NCI-H1694 (cell line): ENCODE measurements at places on chromosomes 2 and 18.
A peak's percentile ranks its signal among the peaks of the same experiment; 100 is the strongest.

DNA sequence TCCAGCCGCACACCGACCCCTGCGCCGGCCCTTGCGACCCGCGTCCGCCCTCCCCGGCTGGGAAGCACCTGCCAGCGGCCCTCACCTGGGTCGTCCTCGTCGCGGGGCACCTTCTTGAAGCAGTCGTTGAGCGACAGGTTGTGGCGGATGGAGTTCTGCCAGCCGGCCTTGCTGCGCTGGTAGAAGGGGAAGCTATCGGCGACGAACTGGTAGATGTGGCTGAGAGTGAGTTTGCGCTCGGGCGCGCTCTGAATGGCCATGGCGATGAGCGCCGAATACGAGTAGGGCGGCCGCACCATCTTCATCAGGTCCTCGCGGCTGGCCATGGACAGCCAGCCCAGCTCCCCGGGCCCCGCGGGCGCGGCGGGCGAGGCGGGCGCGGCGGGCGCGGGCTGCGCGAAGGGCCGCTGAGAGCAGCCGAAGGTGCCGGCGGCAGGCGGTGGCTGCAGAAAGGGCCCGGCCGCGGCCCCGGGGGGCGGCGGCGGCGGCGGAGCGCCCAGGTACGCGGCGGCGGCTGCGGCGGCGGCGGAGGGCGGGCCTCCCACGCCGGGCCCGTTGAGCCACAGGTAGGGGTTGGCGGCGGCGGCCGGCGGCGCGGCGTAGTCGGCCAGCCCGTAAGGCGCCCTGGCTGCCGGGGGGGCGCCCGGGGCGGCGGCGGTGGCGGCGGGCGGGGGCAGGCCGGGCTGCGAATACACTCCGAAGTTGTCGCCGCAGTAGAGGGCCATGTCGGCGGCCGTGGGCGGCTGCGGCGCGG, 505 bp downstream of the FOXI3 start:
- DNase-seq = no peak

GRCh38 chr2:124323321-124323720, 298.2 kb downstream of the CNTNAP5 start:
- no peak for DNase-seq

GRCh38 chr2:62713837-62714236, 8.3 kb downstream of the EHBP1 start:
- no peak for DNase-seq

GRCh38 chr2:120606280-120606679, 129.4 kb upstream of the GLI2 start:
- DNase-seq = no peak

DNA sequence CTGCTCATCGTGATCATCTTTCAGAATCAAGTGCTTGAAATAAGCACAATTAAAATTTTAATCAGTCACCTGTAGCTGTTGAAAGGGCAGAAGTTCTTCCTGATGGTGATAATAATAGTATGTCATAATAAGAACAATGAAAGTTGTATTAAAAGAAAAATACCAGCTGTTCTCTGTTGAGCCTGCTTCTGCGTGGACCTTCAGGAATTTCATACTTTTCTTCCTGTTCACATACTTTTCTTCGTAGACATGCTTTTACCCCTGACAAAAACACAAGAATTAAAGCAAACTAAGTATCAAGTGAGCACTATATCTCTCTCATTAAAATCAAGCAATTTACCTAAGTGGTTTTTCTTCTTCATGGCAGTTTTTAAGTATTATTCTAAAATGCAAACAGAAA, 79.2 kb downstream of the BARD1 start:
- no peak for DNase-seq

GRCh38 chr2:56357655-56358295, 174.0 kb downstream of the CCDC85A start:
- DNase-seq = no peak

- DNase-seq = no peak
Measured at GRCh38 chr2:136115183-136115761, 2.7 kb downstream of the CXCR4 start.

DNA sequence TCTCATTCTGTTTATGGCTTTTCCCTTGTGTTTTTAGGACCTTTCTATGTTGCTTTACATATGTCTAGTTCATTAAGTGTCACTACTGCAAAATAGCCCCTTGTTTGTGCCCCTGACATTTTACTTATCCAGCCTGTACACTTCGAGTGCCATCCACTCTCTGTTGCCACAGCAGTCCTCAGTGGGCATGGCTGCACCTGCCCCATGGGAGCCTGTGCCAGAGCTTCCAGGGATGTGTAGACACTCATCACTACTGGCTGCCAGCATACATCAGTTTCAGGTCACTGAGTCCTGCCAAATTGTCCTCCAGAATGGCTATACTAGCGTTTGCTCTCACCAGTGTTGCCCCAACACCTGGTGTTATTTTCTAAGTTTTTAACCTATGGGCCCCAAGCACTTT, 80.4 kb downstream of the ARMC9 start:
- DNase-seq = peak; percentile 21

GRCh38 chr2:189661957-189662321, 680 bp downstream of the ASNSD1 start:
- DNase-seq = peak; percentile 0

DNA sequence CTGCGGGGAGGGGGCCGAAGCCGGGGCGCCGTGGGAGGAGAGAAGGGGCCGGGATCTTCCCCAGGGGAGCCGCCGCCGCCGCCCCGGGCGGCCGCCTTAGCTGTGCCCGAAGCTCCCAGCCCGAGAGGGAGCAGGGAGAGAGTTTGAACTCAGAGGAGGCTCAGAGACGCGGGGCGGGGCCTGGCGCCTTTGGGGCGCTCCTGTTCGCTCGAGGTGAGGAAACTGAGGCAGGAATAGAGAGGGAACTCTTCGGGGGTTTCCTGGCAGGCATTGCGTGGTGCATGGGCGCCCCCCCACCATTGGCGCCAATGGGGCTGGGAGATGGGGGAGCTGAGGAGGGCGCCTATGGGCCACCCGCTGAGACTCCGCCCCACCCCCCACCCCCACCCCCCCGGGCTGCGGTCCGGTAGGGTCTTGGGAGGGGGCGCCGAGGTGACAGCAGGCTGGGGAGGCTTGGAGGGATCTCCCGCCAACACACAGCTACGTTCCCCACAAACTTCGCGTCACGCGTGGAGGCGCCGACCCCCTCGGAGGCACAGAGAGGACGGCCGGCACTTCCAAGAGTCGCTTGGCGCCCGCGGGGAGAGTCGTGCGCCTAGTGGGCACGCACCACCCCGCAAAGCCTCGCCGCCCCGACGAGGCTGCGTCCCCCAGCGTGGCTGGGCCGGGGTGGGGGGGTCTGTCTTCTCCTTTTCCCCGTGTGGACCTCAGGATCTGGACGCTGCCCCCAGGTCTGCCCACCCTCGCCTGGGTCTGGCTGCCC, 680 bp downstream of the CTDSP1 start:
- no peak for DNase-seq

DNA sequence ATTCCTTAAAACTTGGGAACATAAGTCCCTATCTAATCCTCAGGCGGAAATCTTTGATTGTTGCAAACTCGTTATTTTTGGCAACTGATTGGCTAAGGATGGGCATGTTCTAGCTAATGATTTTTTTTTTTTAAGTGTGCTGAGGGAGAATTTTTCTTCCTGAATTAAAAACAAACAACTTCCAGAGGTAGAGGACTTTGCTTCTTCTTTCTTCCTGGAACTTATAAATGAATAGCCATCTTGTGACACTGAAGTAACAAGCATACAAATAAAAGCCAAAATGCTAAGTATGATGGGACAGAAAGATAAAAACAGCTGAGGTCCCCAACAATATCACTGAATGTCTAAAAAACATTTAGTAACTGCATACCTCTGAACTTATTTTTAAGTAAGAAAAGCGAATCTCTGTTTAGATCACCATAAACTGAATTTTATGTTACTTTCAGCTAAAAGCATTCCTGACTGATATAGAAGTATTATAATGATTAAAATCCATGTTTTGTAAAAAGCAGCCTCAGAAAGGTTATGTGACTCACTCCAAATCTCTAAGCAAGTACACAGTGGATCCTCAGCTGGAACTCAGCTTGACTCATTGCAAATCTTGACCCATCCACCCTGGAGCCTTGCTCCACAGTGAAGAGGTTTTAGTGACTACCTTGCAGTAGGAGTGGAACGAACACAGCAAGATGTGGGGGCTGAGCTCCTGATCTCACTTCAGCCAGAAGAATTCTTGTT, 344.4 kb downstream of the CLIP4 start:
- DNase-seq = no peak

- DNase-seq = no peak
Measured at GRCh38 chr2:62736899-62737559, 31.5 kb downstream of the EHBP1 start.

- DNase-seq = no peak
Measured at GRCh38 chr18:38464024-38464423, 898.4 kb upstream of the CELF4 start.

DNA sequence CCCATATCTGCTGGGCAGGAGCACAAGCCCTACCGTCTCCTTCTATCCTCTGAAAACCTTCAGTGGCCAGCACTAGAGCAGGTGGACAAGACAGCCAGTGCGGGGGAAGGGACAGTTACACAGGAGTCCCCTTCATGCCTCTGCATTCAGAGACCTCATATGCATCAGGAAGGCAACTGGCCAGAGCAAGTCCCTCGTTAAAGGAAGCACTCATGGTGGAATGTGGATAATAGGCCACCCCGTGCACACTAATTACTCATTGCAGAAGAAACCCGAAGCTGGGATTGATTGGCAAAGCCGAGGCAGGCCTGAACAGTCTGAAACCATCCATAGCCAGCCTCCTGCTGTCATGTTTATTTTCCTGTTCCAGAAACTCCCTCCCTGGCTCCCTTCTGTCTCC, 11.2 kb downstream of the KIAA2012 start:
- peak; percentile 89 for DNase-seq
